ENCODE measurements at places on chromosomes 3 and 15.

GRCh38 chr3:133863911-133864310 is 31.8 kb downstream of the RAB6B start:
- DNase-seq = no peak

GRCh38 chr3:174334111-174334510 is 525.0 kb upstream of the NAALADL2 start:
- no peak for DNase-seq

- DNase-seq = no peak
Observed at GRCh38 chr3:166060789-166061479, 223.7 kb upstream of the BCHE start.

GRCh38 chr15:87707566-87708130 is 548.9 kb downstream of the NTRK3 start:
- DNase-seq = no peak

- DNase-seq = no peak
Observed at GRCh38 chr3:143603774-143604173, 244.5 kb downstream of the SLC9A9 start.

DNA sequence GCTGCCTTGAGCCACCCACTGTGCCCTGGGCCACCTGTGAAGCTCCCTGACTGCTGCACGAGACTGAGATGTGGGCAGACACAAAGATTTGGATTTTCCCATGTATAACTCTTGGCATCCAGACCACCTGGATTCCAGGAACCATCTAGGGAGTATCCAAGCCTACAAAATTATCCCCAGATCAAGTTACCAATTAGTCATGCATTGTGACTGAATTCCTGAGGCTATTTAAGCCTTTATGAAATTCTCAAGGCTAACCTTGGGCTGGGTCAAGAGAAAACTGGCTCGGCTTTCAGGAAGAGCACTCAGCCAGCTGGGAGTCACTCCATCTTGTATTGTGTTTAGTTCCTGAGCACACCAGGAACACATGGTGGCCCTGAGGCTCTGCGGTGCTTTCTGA is 13.3 kb upstream of the ATP13A5 start:
- DNase-seq = no peak

DNA sequence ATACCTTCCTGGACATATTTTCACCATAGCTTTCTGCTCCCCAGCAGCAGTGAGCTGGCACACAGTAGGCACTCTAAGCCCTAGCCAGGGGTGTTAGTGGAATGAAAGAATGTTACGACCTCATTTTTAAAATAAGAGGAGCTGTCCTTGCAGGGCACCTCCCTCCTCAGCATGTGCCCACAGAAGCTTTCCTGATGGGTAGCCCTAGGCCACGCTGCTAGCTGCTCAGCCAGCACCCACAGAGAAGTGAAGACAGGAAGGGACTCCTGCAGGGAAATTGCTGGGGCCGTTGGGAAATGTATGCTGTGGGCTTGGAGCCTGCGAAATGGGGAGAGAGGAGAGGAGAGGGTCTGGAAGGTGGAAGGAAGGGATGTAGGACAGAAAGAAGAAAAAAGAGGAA is 87.3 kb upstream of the ANKRD34C start:
- DNase-seq = no peak

DNA sequence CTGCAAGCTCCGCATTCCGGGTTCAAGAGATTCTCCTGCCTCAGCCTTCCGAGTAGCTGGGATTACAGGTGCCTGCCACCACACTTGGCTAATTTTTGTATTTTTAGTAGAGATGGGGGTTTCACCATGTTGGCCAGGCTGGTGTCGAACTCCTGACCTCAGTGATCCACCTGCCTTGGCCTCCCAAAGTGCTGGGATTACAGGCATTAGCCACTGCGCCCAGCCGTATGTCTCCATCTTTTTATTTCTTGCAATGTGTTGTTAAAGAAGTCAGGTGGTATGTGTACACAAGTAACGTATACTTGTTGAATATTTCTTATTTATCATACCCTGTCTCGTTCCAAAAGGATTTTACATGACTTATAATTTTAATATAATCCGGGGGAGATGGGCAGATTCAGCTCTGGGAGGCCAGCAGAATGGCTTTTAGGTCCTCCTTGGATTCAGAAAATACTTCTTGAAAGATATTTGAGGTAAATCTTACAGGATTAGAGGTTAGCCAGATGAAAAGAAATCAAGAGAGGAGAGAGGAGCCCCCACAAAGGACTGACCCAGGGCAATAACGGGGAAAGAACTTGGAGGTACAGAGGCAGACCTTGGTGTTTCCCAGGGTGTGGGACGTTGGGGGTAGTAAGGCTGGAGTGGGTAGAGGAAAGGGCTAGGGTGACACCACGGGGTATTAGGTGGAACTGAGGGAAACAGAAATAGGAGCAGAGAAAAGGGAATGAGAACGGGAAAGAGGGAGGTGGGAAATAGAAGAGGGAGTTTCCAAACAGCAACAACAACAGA is 27.2 kb upstream of the MUC20 start:
- no peak for DNase-seq

- DNase-seq = no peak
Observed at GRCh38 chr3:112308151-112308911, 14.3 kb upstream of the SLC9C1 start.

DNA sequence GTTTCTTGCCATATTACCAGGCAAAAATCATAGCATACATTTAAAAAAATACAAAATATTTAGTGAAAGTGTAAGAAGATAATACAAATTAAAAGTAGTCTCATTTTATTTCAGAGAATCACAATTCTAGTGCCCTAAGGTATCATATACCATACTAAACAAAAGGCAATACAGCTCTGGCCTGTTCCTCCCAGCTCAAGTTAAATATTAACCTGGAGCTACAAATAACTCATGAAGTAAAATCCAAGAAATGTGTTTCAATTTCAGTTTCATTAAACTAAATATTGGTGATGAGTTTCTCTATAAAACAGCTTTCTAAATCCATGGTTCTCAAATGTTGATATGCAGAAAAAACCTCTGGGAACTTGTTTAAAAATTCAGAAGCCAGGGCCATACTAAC is 67.7 kb downstream of the INO80 start:
- no peak for DNase-seq

GRCh38 chr3:181797431-181797830 is 85.7 kb downstream of the SOX2 start:
- DNase-seq = no peak

DNA sequence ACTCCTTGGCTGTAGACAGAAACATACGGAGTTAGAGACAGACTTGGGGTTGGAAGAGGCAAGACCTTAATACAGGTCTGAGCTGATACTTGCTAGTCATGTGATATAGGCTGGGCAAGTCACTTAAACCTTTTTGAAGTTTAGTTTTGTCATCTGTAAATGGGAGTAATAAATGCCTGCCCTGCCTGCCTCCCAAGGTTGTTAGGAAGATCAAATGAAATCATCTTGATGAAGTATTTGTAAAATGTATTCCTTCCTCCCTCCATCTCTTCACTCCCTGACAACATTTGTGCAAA is 2.9 kb downstream of the PXK start:
- DNase-seq = no peak

DNA sequence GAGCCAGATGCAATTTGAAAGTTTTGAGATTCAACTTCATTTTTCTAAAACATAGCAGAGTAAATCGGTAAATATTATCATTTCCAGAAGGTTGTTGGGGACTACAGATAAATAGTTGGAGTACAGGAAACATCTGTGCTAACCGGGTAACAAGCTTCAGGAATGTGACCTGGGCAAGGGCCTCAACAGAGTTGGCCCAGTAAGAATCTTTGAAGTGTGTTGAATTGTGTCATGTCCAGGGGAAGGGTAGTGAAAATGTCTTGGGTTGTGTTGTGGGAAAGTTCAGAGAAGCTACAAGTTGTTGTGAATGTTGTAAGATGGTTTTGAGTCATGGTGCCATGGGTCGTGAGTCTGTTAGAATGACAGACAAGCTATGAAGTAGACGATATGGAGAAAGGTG is 35.7 kb downstream of the SQOR start:
- no peak for DNase-seq

- no peak for DNase-seq
Observed at GRCh38 chr15:83306561-83306960, 22.1 kb upstream of the BNC1 start.

DNA sequence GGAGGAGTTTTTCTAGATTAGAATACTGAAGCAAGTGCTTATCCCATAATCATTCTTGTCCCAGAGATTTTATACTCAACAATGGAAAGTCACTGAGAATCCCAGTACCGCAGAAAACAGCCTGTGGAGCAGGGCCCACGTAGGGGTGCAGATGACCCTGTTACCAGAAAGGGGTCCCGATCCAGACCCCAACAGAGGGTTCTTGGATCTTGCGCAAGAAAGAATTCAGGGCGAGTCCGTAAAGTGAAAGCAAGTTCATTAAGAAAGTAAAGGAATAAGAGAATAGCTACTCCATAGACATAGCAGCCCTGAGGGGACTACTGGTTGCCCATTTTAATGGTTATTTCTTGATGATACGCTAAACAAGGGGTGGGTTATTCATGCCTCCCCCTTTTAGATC is 2.6 kb downstream of the GCNT3 start:
- no peak for DNase-seq

GRCh38 chr15:29541309-29541708 is 271.7 kb upstream of the NSMCE3 start:
- no peak for DNase-seq

DNA sequence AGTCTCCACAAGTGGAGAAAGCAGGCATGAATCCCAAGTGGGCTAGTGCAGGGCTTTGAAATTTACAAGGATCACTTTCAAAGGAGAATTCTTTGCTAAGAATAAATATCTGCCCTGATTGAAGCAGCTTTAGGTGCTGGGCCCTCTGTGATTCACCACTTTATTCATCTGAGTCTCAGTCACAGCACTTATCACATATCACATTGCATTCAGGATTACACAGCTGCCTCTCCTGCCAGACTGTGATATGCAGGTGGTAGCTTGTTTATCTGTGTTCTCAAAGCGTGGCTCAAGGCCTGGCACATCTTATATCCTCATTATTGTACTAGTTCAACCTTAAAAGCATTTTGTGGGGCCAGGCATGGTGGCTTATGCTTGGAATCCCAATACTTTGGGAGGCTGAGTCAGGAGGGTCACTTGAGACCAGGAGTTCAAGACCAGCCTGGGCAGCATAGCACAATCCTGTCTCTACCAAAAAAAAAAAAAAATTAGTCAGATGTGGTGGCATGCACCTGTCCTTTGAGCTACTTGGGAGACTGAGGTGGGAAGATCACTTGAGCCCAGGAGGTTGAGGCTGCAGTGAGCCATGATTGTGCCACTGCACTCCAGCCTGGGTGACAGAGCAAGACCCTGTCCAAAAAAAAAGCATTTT is 156.9 kb upstream of the EIF1B start:
- DNase-seq = no peak

DNA sequence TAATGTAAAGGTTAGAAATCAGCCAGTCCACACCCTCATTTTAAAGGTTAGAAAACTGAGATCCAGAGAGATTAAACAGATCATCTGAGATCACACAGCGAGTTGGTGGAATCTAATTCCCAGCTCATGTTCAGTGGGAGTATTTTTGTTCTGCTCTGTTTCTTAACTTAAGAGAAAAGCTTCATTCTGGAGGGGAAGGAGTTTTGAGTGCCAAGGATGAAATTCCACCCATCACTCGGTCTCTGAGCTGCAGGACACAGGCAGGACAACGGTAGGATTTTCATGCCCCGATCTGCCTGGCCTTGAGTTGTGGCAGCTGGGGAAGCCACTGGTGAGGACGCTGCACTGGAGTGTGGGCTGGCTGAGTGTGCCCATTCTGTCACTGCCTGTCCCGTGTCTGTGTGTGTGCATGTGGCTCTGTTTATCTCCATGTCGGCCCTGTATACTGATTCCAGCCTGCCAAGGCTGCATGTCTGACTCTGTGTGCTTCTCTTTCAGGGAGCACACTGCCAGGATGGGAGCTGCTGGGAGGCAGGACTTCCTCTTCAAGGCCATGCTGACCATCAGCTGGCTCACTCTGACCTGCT is 94.3 kb downstream of the CEMIP start:
- DNase-seq = no peak

DNA sequence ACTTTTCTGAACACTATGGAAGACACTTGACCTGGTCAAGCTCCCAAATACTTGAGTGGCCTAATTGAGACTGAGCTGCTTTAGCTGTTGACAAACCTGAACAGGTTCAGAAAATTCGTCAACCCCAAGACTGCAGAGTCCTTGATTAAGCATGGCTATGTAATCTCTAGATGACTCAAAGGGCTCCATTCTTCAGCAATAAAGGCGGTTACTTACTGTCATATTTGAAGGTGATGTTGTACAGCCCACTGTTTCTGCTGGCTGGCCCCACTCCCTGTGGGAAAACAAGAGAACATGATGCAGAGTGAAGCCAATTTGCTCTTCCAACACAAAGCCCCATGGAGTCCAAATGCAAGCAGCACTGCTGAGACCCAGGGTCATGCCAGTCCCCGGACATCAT is 45.1 kb downstream of the IL17RD start:
- no peak for DNase-seq

DNA sequence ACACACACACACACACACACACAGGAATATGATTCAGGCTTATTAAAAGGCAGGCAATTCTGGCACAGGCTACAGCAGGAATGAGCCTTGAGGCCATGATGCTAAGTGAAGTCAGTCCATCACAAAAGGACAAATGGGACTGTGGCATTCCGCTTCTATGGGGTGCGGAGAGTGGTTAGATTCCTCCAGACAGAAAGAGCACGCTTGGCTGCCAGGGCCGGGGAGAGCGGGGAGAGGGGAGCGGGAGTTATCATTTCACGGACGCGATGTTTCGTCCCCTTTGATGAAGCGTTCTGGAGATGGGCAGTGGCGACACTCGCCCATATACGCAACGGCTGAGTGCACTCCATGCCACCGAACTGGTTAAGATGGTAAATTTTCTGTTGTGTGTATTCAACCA is 58.5 kb upstream of the FAM174B start:
- DNase-seq = no peak

DNA sequence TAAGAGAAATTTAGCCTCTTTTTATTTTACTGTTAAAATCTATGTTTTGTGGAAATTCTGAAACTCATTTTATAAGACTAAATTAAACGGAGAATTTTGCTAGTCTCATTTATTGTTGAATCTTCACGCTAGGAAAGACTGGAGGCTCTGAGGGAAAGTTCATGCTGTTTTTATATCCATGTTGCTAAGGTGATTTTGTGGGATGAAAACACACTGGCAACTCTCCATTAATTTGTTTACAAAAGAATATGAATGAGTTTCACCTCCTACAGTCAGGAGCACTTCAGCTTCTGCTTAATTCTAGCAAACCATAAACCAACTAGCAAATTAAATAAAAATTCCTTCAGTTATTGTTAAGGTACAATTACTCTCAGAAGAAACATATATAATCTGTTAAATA is 195.4 kb downstream of the RAP2B start:
- no peak for DNase-seq

GRCh38 chr3:141656771-141657170 is 81.3 kb upstream of the RNF7 start:
- no peak for DNase-seq

- DNase-seq = no peak
Observed at GRCh38 chr3:120381503-120381902, 32.3 kb upstream of the LRRC58 start.

DNA sequence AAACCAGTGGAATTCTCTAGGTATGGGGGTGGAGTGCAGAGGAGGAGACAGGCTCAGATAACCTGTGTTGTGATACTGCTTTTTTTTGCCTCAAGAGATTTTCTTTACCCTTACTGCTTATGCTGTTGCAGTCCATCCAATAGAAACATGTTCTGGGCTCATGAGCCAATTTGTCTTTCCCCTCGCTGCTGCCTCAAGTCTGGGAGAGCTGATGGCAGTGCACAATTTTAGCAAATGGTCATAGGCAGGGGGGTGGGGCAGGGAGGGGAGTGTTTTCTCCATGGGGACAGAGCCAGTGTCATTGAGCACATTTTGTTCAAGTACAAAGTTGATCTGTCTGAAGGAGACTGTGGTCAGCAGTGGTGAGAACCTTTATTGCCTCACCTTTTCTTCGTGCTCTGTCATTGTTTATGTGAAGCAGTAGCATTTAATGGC is 134.9 kb downstream of the MBNL1 start:
- no peak for DNase-seq

Data from Panc1 (cell line).